ENCODE measurements at places on chromosomes 5 and 9.

DNA sequence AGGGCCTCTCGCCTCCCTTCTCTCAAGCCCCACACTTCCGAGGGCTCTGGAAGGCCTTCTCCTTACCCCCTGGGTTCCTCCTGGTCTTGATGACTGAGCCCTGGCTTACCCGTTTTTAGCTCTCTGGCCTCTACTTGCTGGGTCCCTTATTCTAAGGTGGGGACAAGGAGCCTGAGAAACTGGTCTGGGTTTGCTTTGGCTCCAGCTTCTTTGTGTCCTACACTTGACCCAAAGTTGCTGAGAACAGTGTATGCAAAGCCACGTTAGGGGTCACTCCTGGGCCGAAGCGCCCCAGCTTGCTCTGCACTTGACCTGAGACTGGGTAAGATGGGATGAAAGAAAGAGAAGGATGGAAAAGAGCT lies 788 bp downstream of the ZNF346 start:
- no peak for DNase-seq

DNA sequence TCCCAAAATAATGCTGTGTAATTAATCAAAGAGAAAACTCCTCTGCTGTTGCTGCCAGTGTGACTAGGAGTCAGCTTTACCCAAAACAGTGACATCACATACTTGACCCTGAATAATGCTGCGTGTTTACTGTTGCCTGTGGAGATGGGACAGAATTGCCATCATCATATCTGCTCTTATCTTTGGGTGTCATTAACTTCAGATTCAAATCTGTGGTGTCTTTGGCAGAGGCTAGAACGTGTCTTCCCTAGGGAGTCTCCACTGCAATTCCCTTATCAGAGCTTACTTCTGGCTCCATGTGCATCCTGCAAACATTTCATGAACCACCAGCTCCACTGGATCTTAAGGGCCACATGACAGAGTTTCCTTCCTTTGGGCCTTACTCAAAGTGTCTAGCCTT lies 88.9 kb upstream of the MRPS30 start:
- DNase-seq = no peak

DNA sequence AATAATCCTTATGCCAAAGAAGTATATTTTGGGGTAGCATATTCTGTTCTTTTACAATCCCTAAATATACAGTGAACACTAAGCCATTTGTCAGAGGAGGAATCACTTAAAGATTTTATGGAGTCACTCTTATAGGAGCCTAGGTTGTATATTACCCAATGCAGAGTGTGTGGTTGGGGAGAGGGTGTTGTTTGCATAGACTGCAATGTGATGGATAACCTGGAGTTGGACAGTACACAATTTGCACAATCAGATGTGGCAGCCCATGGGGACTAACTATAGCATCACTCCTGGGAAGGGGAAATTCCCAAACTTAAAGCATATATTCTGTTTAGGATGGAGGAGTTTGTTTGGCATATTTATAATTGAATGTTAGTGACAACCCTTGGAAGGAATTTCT lies 9.6 kb upstream of the NDFIP1 start:
- no peak for DNase-seq

DNA sequence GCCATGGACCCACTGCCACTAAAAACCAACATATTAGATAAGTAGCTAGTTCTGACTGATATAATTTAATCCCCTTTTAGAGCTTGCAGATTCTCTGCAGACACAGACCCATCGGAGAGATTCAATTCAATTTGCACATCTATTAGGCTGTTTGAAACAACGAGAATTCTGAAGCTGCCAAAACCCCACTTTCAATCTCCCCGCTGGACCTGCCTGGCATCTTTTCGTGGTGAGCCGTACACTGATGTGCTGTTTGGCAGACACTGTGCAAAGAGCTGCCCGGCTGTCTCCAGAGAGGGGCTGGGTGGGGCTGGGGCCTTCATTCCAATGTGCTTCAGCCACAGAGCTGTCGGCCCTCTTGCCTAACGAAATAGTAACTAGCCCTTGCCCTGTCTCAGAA lies 42.1 kb upstream of the FAM240B start:
- DNase-seq = no peak

DNA sequence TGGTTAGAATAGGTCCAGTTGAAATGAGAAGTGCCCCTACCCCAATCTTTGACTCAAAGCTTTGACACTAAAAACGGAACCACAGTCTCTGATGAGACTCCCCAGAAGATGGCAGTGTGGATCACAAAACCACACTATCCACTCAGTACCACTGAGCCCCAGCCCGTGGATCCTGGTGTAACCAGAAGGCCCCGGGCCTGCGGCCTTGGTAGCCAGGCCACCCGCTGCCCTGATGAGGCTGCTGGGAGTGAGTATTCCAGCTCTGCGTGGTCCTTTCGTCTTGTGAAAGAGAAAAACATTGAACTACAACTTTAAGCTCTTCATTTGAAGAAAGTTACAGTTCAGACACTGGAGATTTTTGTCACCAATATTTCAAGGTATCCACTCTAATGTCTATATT lies 42.2 kb upstream of the FBP1 start:
- DNase-seq = peak; percentile 50

GRCh38 chr5:151718646-151719045 lies 31.9 kb upstream of the SPARC start:
- DNase-seq = peak; percentile 69

DNA sequence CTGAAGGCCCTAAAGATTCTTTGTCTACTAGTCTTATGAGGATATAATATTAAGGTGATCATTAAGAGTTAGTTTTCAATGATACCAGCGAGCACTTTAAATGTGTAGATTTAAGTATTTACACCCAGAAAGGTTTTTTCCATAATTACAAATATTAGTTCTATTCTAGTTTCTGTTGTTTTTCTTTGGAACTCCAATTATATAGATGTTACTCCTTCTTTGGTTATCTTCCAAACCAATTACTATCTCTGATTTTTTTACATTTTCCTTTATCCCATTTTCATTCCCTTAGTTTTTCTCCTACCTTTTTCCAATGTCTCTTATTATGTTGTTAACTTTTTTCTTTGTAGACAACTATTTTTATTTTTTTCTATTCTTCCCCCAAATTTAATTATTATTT lies 355.1 kb downstream of the KCNN2 start:
- no peak for DNase-seq

DNA sequence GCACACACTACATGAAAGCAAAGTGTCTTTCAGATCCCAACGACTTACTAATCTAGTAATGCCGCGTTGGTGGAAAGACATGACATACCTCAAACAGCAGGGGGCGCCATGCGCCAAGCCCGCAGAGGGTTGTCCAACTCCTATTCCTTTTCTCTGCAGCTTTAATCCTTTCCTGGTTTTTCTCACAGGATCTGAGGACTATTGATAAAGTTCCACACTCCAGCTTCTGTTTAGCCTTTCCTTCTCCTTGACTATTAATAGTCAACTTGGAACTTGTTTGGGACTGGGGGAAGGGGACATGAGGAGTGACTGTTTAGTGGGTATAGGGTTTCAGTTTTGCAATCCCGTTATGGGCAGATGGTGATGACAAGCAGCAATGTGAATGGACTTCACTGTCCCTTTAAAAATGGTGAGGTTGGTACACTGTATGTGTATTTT lies 62.9 kb downstream of the OTULIN start:
- DNase-seq = peak; percentile 50

DNA sequence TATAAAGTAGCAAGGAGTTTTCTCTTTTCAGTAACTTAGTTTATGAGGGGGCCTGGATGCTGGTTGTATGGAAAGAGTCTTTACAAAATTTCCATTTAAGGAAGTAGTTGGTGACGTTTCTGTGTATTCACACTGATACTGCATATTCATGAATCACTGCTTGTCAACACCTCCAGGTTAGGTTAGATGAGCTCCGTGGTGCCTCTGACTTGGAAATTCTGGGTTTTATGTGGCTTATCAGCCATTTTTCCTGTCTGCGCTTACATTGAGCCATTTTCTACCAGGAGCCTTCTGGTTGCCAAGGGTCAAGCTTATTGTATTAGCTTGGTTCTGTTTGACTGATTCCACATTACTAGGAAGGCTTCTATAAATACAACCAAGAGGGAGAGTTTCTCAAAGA lies 128.3 kb downstream of the SLC28A3 start:
- DNase-seq = no peak

- no peak for DNase-seq
Measured at GRCh38 chr9:99807956-99808355, 13.7 kb upstream of the NR4A3 start.

Measured in fibroblast of skin of left quadriceps (primary cell).